ENCODE measurements at places on chromosomes 4 and X.

GRCh38 chr4:145554691-145555090 lies 64.5 kb upstream of the MMAA start:
- DNase-seq = no peak

DNA sequence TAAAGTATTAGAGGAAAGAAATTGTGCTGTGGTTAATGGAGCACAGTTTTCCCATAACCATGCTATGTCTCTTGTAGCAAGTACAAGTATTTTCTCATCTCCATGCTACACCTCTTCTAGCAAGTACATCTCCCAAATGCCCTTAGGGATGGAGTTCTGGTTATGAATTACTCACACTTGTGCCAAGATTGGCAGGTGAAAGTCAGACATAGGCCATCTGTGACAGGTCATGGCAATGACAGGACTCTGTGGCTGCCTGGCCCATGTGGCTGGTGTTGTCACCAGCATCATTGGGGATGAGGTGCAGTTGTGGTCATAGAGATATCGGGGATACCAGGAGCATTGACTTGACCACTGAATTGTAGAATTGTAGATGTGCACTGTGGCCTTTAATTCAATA lies 310.2 kb downstream of the FAT4 start:
- no peak for DNase-seq

DNA sequence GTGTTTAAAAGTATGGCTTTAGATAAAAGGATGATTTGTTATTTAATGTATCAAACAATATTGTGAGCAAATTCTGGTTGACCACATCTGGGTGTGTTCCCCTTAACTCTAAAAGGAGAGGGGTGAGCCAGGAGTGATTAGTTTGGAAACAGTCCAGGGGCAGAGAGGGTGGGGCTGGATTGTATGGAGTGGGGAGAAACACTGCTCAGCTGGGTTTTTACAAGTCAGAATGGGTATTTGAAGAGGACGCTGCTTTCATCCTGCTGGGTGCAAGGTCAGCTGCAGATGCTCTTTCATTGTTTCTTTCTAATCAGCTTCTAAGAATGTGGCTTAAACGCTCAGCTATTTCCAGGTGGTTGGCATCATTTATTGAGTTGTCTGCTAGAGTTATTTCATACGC lies 82.8 kb upstream of the LIMCH1 start:
- DNase-seq = no peak

DNA sequence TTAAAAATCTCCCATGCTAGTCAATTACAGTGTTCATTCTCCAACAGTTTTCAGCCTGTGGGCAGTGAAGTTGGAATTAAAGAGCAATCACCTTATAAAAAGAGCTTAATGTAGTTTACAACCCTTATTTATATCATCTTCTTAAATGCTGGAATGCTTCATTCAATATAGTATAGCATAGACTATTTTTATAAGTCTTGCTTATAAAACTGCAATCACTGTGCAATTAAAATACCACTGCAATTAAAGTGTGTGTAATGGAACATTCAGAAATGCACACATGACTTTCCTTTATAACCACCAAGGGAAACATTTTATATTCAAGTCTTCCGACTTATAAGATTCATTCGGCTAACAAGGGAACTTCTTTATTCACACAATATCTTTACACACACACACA lies 16.4 kb upstream of the DCAF8L1 start:
- no peak for DNase-seq

GRCh38 chr4:111696505-111696904 lies 448.7 kb upstream of the FAM241A start:
- no peak for DNase-seq

- no peak for DNase-seq
These were observed 21.8 kb downstream of the GYPE start for GRCh38 chr4:143883529-143883928.

- no peak for DNase-seq
These were observed 224.4 kb downstream of the CLCN4 start for GRCh38 chrX:10381193-10381592.

DNA sequence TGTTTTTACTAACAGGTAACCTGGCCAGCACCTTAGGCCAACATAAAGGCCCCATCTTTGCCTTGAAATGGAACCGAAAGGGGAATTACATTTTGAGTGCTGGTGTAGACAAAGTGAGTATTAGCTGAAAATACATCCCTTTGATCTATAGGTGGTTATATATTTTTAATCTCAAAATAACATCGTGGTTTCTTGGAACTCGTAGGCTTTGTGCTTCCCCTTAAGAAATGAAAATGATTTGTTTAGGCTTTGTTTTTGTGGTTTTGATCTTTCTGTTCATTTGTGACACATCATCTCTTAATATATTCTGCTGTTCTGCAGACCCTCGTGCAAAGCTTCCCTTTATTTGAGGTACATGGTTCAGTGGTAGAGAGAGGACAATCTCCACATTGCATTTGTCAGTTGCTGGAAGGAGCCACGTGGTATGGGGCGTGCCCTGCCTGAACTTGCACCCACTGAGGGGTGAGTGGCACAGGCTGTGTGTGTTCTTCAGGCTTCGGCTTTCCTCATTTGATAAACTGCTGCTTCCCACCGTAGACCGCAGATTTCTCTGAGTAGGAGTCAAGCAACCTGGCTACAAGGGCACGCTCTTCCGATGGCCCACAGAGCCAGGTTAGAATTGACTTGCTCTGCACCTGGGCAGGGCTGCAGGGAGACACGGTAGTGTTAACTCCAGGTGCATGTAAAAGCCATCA lies 72.2 kb downstream of the GPR143 start:
- no peak for DNase-seq

DNA sequence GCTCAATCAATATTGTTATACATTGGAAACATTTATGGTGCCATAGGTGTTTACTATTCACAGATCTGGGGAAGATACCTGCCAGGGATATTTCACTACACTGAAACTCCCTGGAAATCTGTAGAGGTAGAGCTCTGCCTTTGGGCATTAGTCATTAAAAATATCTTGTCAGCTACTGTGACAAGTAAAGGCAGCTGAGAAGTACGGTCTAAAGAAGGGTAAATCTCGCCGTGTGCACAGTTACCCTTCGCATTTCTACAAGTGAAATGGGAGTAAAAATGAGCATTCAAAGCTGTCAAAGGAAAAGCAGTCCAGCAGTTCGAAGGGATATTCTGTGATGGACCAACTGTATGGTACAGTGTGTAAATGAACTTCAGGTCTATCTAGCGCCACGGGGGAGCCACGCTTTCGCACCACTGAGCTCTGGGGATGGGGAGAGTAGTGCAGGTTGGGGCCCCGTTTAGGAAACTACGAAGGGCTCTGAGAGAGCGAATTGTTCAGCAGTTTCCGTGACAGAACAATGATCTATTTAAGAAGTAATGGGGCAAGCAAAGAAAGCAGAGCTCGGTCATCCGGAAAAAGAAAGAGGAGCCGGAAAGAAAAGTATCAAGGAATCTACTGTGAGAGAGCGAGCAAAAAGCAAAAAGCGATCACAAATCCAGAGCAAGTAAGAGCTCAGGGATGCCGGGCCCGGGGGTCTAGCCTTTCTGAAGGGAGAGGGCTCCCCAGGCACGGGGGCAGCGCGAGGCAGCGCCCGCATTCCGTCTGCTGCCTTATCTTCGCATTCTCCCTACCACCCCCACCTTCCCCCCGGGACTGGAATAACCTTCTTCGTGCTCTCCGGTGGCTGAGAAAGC lies 646 bp downstream of the TIGD4 start:
- peak; percentile 25 for DNase-seq

- no peak for DNase-seq
These were observed 20.3 kb downstream of the DNAAF6 start for GRCh38 chrX:107226757-107227156.
